ENCODE measurements at places on chromosomes 5 and 9. TPM values are rescaled to one million over a fixed set of nuclear protein-coding genes. Genes with fewer than 3 reads are reported as not detected.

The SHISAL2B gene
- total RNA-seq = not detected

The CDX1 gene
- total RNA-seq = 0.22 TPM

The PTPN3 gene
- total RNA-seq = 3.3 TPM

The SAXO1 gene
- total RNA-seq = 0.39 TPM

The SH3PXD2B gene
- total RNA-seq = 42.1 TPM

The CDK7 gene
- total RNA-seq = 13.8 TPM

The IFNA10 gene
- not detected for total RNA-seq

The OR13J1 gene
- total RNA-seq = not detected

The FOXD1 gene
- total RNA-seq = 76.1 TPM

The RNF180 gene
- total RNA-seq = 10.5 TPM

The DAB2IP gene
- 50.4 TPM for total RNA-seq

The GHR gene
- 39.3 TPM for total RNA-seq

The GFRA3 gene
- total RNA-seq = 5.9 TPM

The ZNF189 gene
- 23.7 TPM for total RNA-seq

The SPTLC1 gene
- 79.3 TPM for total RNA-seq

The JAK2 gene
- 39.6 TPM for total RNA-seq

DNA sequence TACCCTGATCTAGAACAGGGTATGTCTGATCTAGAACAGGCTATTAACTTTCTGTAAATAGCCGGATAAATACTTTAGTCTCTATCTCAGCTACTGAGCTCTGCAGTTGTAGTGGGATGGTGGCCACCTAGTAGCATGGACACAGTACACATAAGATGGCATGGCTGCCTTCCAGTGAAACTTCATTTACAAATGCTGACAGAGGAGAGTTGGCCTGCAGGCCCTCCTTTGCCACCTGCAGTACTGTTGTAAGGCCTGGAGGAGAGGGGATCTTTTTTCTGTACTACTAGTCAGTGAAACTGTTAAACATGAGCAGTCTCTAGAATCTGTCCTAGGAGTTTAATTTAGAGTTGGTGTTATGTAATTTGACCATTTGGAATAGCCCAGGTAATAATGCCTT lies 86.0 kb downstream of the TRIO start:
- no peak for DNase-seq

DNA sequence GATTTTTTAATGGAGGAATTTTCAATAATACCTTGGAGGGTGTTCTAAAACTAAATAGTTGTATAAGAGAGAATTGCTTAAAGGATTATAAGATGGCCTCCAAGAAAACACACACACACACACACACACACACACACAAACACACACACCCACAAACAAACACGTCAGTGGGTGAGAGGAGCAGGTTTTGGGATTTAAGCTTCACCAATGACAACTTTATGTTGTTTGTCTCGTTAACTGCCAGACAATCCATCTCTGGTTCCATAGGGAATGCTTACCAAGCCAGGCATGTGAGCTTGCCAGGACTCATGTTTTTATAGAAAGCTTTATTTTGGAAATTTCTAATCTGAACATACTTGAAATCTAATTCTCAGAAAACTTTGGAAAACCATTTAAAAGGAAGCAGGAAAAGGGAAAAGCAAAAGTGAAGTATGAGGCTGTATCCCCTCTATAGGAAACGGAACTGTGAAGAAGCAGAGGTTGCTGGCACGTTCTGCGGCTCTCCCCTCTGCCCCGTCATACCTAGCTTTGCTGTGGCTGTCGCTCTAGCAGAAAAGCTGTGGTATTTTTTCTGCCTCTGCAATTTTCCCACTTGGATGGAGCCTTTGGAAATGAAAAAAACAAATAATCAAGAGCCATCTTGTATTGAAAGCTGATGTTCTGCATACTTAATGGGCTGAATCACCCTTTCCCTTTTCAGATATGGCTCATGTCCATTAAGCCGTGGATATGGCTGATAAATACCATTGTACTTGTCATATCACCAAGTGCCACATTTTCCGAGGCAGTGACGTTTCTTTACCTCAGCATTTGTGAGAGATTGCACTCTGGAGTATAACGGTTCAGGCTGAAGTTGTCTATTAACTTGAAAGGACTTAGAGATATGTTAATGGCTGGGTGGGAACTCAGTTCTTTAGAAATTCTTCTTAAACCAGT lies 112.7 kb downstream of the NTRK2 start:
- DNase-seq = no peak

- DNase-seq = no peak
These were observed 157.5 kb downstream of the DMRT2 start for GRCh38 chr9:1207686-1208085.

GRCh38 chr5:115831163-115831768 lies 10.1 kb downstream of the ATG12 start:
- no peak for DNase-seq

DNA sequence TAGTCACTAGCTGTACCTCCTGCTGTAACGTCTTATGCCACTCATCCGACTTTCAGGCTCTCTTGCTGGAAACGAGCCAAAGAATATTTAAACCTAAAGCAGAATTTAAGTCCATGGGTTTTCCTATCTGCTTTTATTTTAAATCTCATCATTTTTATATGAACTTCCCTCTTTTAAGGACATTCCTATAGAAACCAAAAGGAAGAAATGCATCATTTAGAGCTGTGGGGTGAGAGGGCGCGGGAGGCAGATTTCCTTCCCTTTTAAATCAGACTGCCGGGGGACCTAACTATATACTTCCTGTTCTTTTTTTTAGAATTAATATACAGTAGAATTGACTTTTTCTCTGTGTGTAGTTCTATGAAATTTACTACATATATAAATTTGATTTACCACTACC lies 468.8 kb downstream of the BNC2 start:
- no peak for DNase-seq

GRCh38 chr5:111618623-111619271 lies 106.4 kb upstream of the STARD4 start:
- DNase-seq = no peak

GRCh38 chr5:56569566-56569965 lies 245.8 kb upstream of the MAP3K1 start:
- no peak for DNase-seq

DNA sequence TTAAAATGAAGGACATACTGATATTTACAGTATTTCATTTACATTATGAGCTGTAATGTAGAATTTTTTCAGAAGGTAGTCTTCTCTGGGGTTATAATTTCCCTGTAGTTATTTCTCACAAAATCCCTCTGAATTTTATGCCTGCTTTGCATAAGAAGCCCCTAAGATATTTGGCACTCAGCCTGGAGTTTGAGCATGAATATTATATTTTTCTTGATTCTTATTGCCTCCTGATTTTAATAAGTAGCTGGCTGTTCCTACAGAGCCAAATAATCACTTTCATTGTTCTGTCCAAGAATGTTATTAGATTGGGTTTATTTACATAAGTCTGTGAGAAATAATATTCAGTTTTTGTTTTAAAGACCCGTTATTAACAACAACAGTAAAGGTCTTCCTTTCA lies 195.0 kb downstream of the FER start:
- no peak for DNase-seq

DNA sequence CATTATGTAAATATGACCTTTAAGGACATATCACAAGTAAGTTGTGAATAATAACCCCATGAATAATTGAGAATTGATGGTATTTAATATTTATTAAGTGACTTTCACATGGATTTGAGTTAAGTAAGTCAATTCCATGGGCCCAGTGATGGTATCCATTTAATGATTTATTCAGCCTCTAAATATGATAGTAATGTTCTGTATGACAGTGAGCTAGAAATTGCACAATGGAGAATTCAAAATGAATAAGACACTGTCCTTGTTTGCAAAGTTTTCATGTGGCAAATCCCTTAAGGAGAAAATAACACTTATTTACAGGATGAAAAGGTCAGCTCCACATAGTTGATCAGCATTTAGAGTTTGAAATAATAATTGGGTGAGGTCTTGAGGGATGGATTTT lies 160.7 kb downstream of the PDE4D start:
- DNase-seq = no peak

DNA sequence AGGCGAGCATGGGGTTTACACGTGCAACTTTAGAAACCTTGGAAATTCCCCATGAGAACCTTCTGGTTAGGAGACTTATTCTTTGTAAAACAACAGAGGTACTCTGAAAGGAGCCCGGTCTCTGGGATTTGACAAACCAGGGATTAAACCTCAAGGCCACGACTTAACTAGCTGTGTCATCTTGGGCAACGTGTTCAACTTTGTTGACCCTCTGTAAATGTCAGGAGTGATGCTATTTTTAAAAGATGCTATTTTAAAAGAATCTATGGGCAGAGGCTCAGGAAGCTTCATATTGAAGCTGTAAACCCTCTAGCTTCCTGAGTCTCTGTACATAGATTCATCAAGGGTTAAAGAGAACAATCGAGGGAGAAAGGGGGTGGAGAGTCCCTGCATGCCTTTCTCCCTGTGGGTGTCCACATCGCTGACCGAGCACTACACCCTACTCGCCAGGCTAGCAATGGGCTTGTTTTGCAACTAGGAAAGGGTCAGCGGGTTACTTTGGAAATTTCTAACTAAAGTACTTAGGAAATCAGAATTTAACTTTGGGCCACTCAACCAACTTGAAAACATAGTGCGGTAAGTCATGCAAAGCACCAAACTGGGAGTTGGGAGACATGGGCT lies 2.1 kb downstream of the SLC36A2 start:
- DNase-seq = no peak

- no peak for DNase-seq
These were observed 1853.8 kb downstream of the EFNA5 start for GRCh38 chr5:105816961-105817360.

GRCh38 chr9:89476546-89476945 lies 21.4 kb downstream of the SEMA4D start:
- no peak for DNase-seq

- no peak for DNase-seq
These were observed 51.5 kb upstream of the UBAC1 start for GRCh38 chr9:136012651-136013050.

DNA sequence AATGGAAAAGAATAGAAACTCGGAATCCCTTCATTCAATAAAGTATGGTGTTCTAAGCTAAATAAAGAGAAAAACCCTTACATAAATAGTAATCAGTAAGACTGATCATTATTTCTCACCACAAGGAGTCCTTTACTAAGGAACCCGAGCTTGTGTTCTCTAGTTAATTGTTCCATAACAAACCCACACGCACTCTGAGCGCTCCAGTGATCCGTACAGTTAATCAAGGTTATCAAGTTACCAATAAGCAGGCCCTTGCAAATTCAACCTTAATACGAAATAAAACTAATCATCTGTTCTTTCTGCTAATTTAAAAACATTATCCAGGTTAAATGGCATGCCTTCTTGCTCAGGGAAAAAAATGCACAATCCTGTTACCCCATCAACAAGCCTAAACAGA lies 224.4 kb downstream of the FRMD3 start:
- DNase-seq = no peak

DNA sequence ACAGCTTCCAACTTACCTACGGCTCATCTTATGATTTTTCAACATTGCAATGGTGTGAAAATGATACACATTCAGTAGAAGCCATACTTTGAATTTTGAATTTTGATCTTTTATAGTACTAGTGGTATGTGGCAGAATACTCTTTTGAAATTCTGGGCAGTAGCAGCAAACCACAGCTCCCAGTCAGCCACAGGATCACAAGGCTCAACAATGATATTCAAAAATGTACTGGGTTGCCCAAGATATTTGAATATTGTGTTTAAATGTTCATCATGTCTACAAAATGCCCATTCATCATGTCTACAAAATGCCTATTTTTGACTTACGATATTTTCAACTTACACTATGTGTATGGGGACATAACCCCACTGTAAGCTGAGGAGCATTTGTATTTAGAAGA lies 81.3 kb upstream of the PRR16 start:
- DNase-seq = no peak

DNA sequence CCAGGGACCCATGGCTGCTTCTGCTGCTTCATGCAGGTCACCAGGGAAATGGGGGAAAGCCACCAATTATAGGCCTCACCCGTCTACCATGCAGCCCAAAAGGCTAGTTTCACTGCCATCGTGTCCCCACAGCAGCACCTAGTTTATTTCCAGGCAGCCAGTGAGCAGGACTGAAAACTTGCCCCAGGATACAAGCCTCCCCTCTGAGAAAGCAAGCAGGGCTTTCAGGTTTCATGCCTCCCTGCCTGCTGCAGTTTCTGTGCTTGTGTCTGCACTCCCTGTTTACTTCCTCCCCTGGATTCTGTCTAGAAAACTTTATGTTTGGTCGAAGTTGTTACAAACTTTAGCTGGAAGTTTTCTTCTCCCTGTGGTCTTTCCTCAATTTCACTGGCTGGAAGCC lies 319.1 kb downstream of the ANXA1 start:
- no peak for DNase-seq

- no peak for DNase-seq
These were observed 270.3 kb upstream of the MAP3K1 start for GRCh38 chr5:56545016-56545415.

GRCh38 chr5:121816164-121816563 lies 35.5 kb upstream of the FTMT start:
- DNase-seq = no peak

DNA sequence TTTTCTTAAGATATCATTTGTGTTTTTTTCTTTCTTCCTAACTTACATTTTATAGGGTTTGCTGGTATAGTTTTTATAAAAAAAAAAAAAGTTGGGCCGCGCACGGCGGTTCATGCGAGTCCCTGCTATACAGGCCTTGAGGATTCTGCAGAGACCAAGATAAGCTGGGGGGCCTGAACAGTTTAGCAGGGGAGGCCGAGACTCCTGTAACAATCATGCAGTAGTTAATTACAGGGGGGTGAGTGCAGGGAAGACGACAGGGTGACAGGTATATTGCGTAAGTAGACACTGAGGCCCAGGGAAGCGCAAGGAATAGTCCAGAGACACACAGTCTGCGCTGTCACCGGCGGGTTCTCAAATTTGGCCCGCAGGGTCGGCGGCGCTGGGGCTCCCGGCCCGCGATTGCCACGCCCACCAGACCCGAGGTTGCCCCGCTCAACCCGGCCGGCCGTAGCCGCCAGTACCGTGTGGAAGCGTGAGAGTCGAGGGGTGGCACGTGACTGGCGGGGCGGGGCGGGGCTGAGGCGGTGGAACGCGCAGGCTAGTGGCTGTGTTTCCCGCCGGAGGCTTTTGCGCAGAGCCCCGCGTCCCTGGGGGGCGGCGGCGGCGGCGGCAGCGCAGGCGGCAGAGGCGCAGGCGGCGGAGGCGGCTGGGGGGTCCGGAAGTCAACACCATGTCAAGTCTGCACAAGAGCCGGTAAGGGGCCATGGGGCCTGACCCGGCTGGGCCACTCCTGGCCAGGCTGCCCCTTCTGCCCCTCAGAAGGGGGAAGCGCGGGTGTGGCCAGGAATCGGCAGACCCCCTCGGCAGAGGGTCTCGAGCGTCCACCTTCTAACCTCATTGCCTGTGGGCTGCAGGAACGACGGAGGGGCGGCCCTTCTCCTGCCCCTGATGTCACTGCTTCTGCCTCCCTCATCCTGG lies at the start of gene TBC1D13:
TBC1D13 (plus strand) TSS at position 573 of the 921 bp plus-strand sequence; CDS start at position 674, 101 bp downstream.
- peak; percentile 84 for DNase-seq

GRCh38 chr9:120980951-120981350 lies 54.4 kb upstream of the TRAF1 start:
- no peak for DNase-seq

DNA sequence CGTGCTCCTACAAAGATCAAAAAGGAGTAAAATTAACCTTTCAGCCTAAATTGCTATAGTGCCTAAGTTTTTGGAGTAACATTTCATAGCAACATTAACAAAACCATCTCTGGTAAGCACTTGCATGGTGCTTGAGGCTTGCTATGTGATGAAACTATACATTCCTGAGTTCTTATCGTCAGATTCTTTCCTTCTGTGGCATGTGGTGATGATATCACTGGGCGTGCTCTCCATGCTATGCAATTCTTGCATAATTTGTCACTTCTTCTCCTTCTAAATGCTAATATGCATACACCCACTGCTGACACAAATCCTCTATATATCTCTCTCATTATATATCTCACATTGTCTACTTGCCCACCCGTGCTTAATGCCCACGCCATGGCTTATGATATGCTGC lies 2019.9 kb downstream of the MAT2B start:
- no peak for DNase-seq

GRCh38 chr5:28737682-28738081 lies 1699.3 kb upstream of the CDH9 start:
- no peak for DNase-seq

All from tibial nerve (tissue), 4 donors.